ENCODE measurements at places on chromosomes 6 and 20.

GRCh38 chr6:160081398-160081797 lies 40.2 kb upstream of the SLC22A1 start:
- no peak for DNase-seq

DNA sequence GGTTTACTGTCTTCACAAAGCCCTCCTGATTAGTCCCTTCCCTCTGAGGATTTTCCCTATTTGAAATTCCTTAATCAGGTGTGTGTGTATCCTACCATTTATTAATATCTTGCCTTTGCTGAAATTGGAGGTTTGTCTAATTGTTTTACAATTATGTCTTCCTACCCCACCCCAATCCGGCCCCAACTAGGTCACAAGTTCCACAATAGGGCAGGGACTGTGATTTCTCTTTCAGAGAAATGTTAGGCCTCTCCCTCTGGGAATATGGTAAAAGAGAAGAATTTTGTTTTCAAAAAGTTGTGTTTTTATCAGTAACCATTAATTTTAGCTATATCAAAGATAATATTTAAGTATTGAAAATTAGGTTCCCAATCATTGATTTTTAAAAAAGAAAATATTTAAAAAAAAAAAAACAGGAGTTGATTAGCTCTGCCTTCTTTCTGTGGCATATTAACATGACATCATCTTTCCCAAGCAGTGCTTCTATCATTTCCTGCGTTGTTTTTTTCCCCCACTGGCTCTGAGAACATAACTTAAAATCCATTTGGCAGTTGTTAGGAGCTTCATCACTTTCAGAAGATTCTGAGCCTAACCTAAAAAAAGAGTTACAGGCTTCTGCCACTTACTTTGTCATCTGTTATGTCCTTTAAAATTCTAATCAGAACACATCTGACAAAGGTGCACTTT lies 36.1 kb downstream of the BLOC1S5 start:
- DNase-seq, result no peak

- DNase-seq, result no peak
Measured at GRCh38 chr6:132314432-132314831, 86.8 kb downstream of the MOXD1 start.

- no peak for DNase-seq
Measured at GRCh38 chr6:37285861-37286311, 27.9 kb upstream of the TMEM217 start.

DNA sequence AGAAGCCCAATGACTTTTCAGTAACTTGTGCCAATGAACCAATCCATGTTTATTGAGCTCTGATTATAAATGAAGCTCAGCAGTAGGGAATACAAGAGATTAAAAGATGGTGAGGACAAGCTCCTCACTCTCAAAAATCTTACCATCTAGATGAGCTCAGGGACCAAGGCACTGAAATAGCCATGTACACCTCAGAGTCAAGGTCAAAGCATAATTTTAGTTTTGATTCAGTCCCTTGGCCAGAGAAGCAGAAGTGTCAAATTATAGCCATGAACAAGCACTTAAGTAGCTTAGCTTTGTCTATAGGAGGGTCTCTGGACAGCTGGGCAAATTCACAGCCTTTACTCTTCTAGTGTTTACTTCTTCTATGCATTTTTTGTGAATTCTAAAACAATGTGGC lies 131.0 kb upstream of the DTNBP1 start:
- no peak for DNase-seq

GRCh38 chr6:34709386-34709785 lies 12.8 kb upstream of the ILRUN start:
- no peak for DNase-seq

DNA sequence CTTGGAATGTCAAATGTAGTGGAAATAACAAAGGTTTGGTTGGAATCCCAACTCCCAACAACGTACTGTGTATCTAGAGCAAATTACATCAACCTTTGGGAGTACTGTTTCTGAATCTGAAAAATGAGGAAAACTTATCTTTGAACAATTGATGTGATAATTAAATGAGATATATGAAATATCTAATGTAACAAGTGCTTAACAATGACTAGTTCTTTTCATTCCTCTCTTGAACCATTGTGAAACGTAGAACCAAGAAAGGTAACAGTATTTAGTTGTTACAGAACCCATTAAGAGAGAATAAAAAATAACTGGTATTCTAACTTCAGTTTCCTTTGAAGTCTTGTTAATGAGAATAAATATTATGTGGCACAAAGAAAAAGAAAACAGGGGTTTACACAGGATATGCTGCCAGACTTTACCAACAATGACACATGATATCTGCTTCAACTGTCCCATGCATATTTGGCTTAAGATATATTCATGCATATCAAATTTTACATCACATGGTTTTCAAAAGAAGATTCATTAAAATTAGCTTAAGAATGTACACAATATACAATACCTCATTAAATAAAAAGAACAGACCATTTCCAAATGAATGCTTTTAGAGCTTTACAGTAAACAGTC lies 111.8 kb downstream of the ATG5 start:
- DNase-seq, result no peak

All from NCI-H774 (cell line).